ENCODE measurements at places on chromosomes 7 and 10. TPM values are rescaled to one million over a fixed set of nuclear protein-coding genes. Genes with fewer than 3 reads are reported as not detected.
A peak's percentile ranks its signal among the peaks of the same experiment; 100 is the strongest.

DNA sequence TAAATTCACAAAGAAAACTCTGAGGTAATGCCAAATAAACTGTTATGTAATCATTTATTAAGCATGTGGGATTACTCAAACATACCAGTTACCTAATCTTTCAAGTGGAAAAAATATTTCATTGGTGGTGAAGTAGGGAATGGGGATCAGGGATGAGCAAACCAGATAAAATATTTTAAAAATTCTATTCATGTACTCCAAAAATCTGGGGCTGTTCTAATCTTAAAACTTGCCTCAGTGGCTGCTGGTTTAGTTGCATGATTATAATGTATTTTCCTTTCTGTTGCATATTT is 19.5 kb downstream of the LMOD2 start:
- H3K4me1 ChIP-seq, result peaks cover 2% of the 10 kb centered on the region
- H3K27me3 ChIP-seq, result no peaks in the 10 kb centered on the region
- H3K4me3 ChIP-seq, result no peak overlapping the region
- peaks cover 4% of the 10 kb centered on the region for H3K36me3 ChIP-seq
- DNase-seq, result peak; percentile 63

DNA sequence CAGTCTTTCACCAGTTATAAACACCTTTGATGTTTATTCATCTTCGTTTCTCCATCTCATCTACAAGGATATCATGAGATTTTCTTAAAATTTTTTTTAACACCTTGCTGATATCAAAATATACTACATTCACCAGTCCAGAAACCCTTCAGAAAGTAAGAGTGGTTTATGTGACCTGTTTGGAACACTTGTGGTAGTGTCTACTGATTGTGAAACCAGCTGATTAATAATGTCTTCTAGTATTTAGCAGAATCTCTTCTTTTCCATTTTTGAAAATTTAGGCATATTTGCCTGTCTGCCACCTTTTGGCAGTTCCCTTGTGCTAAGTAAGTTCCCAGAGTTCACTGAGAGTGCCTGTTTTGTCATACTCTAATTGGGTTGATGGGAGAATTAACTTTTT is 18.5 kb downstream of the DLD start:
- H3K4me1 ChIP-seq, result no peaks in the 10 kb centered on the region
- H3K4me3 ChIP-seq, result no peak overlapping the region
- no peak for DNase-seq
- H3K36me3 ChIP-seq, result peaks cover 16% of the 10 kb centered on the region
- no peak overlapping the region for H3K27ac ChIP-seq
- H3K27me3 ChIP-seq, result no peaks in the 10 kb centered on the region

DNA sequence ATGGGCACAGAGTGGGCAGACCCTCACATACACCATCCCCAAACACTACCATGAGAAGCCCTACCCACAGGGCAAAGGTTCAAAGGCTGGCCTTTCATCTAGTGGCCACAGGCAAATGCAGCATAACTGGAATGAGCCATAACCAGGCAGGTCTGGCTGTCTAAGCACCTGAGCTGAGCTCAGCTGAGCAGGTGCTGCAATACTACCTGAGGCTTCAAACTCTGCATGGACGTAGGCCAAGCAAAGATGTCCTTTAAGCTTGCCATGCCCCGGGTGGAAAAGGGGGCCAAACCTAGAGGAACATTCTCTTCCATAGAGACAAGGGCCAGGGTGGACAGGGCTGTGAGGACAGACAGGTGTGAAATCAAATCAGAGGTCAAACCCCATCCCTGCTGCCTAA is 65.3 kb upstream of the CAMK2B start:
- H3K27me3 ChIP-seq, result no peaks in the 10 kb centered on the region
- H3K27ac ChIP-seq, result no peak overlapping the region
- no peak overlapping the region for H3K4me3 ChIP-seq
- no peaks in the 10 kb centered on the region for H3K4me1 ChIP-seq
- peaks cover 74% of the 10 kb centered on the region for H3K36me3 ChIP-seq

DNA sequence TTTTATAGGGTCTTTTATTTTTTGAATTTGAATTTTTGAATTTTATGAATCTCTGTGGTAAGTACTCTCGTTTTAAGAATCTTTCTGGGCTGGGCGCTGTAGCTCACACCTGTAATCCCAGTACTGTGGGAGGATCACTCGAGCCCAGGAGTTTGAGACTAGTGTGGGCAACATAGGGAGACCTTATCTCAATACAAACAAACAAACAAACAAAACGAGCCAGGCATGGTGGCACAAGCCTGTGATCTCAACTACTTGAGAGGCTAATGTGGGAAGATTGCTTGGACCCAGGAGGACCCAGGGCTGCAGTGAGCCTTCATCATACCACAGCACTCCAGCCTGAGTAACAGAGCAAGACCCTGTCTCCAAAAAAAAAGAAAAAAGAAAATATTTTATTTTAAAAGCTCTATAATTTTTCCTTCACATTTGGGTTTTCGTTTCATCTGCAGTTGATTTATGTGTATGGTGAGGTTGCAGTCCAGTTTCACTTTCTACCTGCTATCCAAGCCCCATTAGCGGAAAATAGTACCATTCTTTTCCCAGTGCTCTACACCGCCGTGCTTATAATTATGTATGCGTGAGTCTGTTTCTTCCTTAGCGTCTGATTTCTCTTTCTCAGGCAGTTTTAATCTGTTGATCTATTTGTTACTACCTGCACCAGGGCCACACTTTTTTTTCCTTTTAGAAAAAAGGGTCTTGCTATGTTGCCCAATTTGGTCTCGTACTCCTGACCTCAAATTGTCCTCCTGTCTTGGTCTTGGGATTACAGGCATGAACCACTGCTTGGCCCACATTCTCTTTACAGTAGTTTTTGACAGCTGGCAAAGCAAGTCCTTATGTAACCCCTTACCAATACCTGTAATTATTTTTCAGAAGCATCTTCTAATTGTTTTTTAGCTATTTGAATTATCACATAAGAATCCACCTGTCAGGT is 21.7 kb downstream of the TRIM24 start:
- H3K27ac ChIP-seq, result no peak overlapping the region
- H3K4me3 ChIP-seq, result no peak overlapping the region
- no peak for DNase-seq
- H3K4me1 ChIP-seq, result no peaks in the 10 kb centered on the region

- no peaks in the 10 kb centered on the region for H3K27me3 ChIP-seq
- no peak overlapping the region for H3K4me3 ChIP-seq
- no peak for DNase-seq
- no peak overlapping the region for H3K27ac ChIP-seq
- H3K36me3 ChIP-seq, result no peaks in the 10 kb centered on the region
These were observed 65.9 kb downstream of the AMPH start for GRCh38 chr7:38565289-38565688.

DNA sequence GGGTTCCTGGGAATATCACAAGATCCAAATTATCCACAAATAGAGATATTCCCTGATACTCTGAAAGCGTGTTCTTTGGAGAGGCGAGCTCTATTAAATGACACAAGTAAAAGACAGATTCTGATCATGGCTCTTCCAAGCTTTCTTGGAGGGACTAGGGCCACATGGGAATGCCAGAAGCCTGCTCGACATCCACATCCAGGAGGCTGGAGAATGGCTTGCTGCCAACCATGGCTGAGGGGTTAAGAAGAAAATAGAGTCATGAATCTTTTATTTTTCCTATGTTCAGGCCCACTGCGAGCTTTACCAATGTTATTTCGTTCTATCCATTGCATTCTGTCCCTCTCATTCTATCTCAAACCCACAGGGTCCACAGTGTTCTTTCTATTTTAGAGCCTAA is 1018.0 kb upstream of the CELF2 start:
- no peaks in the 10 kb centered on the region for H3K4me1 ChIP-seq
- no peaks in the 10 kb centered on the region for H3K27me3 ChIP-seq
- no peak overlapping the region for H3K27ac ChIP-seq
- H3K36me3 ChIP-seq, result no peaks in the 10 kb centered on the region
- no peak overlapping the region for H3K4me3 ChIP-seq

- H3K36me3 ChIP-seq, result peaks cover 3% of the 10 kb centered on the region
- DNase-seq, result no peak
- no peak overlapping the region for H3K4me3 ChIP-seq
- H3K27ac ChIP-seq, result no peak overlapping the region
- H3K4me1 ChIP-seq, result peaks cover 10% of the 10 kb centered on the region
These were observed 127.7 kb downstream of the ELMO1 start for GRCh38 chr7:37320848-37321468.

DNA sequence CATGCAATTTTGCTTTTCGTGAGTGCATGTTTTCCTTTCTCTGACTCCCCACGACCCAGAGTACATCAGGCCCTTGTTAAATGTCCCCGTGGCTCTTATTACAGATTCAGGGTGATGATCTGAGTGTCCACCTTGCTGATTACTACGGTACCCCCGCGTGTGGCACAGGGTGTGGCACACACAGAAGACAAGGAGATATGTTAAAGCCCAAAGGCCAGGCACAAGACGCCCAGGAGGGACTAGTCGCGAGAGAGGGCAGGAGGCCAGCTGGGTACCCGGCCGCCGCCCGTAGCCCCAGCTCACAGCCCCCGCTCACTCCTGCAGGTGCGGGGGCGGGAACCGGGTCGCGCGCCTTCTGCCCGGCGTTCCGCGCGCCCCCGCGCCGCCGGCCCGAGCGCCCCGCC is 281 bp upstream of the EXOC6 start:
- no peaks in the 10 kb centered on the region for H3K36me3 ChIP-seq
- H3K4me3 ChIP-seq, result peak overlapping the region; percentile 58
- DNase-seq, result no peak
- H3K27ac ChIP-seq, result peak overlapping the region; percentile 62
- no peaks in the 10 kb centered on the region for H3K27me3 ChIP-seq
- H3K4me1 ChIP-seq, result peaks cover 4% of the 10 kb centered on the region

HOXA3 gene
- total RNA-seq, result 4.7 TPM

HABP2 gene
- total RNA-seq, result 0.04 TPM

TMEM254 gene
- total RNA-seq, result 10.1 TPM

HSPA12A gene
- total RNA-seq, result 6.3 TPM

TWIST1 gene
- total RNA-seq, result 8.3 TPM
